ENCODE measurements at places on chromosomes 11 and 22.

DNA sequence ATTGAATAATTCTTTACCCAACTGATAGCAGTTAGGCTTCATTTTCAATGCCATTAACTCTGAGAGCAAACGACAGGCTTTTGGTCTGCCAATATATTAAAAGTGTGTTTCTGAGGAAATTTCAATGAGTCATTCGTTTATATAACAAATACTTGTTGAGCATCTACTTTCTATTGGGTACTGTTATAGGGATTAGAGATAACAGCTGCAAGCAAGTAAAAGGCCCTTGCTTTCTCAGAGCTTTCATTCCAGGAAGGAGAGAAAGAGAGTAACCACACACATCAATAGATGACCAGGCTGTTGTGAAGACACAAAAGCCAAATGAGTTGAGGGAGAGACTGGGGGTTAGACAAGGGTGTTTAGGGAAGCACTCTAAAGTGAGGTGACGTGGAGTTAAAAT, 35.7 kb downstream of the CD44 start:
- DNase-seq: no peak

DNA sequence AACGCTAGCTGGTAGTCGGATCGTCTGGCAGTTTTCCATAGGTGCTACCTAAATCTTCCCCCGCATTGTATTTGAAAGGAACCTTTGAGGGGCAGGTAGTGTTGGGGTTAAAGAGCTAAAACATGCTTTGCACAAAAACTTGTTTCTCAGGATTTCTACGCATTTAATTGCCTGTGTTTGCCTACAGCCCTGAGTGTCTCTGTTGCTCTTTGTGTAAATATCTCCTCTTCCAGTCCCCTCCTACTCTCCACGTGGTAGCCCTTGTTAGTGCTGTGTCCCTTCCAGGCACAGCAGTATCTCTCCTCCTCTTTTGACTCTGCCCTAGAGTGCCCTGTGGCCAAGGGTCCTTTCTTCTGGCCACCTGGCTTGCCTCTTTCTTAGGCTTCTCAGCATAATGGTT, 81.7 kb downstream of the BARX2 start:
- no peak for DNase-seq

DNA sequence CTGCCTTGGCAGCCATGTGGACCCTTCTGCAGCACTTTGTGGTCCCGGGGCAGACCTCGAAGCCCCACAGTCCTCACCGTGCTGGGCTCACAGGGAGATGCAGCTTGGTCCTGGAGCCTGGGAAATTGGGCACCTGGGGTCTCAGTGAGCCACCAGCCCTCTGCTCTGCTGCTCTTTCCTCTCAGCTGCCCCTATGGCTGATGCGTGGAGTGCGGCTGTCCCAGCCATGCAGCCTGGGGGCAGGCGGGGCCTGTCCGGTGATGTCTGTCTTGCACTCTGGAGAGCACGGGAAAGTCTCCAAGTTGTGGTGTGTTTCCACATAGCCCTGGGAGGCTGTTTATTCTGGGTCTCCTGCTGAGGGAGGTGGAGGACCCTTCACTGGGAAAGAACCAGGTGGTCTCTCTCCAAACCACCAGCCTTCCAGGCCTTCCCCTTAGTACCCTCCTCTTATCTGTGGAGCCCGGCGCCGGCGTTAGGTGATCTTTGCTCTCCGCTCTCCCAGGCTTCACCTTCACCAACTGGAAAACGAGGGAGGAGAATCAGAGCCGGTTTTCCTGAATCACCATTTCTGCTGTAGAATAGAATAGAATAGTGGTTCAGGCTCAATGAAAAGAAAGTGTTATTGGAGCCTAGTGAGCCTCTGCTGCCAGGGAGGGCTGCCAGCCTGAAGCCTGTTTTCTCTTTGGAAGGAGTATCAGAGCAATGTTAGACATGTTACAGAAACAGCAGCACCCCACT, 41.2 kb upstream of the GRAMD4 start:
- no peak for DNase-seq

- DNase-seq: no peak
Observed at GRCh38 chr11:56905442-56905841, 83.3 kb upstream of the OR5AK2 start.

DNA sequence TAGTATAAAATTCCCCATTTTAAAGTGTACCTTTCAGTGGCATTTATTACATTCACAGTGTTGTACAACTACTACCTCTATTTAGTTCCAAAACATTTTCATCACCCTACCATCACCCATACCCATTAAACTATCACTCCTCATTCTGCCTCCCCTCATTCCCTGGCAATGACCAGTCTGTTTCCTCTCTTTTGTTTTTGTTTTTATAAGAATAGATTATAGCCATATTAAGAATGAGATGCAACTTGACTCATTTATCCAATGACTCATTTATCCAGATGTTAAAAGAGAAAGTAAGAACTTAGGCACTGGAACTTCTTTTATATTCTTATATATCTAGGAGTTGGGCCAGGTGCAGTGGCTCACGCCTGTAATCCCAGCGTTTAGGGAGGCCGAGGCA, 156.3 kb downstream of the FAT3 start:
- no peak for DNase-seq

- no peak for DNase-seq
Observed at GRCh38 chr11:66242095-66242765, 26.2 kb upstream of the RAB1B start.
